Calu3 (cell line): ENCODE measurements at places on chromosomes 11 and 22. TPM values are rescaled to one million over a fixed set of nuclear protein-coding genes. Genes with fewer than 3 reads are reported as not detected.

Gene MPZL3
- total RNA-seq, result 5.9 and 6.9 TPM in 2 replicates

Gene OR10A2
- total RNA-seq, result not detected in 2 replicates

Gene MYOD1
- total RNA-seq, result not detected in 2 replicates

Gene PHRF1
- 42.3 and 43.2 TPM in 2 replicates for total RNA-seq

Gene C11orf91
- total RNA-seq, result 5.8 and 7.6 TPM in 2 replicates

Gene HPX
- 0.45 and 11.0 TPM in 2 replicates for total RNA-seq

Gene SULT4A1
- total RNA-seq, result 7.9 and 9.1 TPM in 2 replicates

GRCh38 chr11:77198440-77198849, 70.4 kb downstream of the MYO7A start:
- peak; percentile 34 for DNase-seq

DNA sequence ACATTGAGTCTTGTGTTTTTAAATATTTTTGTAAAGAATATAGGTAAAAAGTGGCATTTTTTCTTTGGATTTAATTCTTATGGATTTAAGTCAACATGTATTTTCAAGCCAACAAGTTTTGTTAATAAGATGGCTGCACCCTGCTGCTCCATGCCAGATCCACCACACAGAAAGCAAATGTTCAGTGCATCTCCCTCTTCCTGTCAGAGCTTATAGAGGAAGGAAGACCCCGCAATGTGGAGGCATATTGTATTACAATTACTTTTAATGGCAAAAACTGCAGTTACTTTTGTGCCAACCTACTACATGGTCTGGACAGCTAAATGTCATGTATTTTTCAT, 333 bp upstream of the CD3E start:
- DNase-seq, result no peak

- no peak for DNase-seq
These were observed 11.1 kb upstream of the FXYD6 start for GRCh38 chr11:117887431-117888138.

DNA sequence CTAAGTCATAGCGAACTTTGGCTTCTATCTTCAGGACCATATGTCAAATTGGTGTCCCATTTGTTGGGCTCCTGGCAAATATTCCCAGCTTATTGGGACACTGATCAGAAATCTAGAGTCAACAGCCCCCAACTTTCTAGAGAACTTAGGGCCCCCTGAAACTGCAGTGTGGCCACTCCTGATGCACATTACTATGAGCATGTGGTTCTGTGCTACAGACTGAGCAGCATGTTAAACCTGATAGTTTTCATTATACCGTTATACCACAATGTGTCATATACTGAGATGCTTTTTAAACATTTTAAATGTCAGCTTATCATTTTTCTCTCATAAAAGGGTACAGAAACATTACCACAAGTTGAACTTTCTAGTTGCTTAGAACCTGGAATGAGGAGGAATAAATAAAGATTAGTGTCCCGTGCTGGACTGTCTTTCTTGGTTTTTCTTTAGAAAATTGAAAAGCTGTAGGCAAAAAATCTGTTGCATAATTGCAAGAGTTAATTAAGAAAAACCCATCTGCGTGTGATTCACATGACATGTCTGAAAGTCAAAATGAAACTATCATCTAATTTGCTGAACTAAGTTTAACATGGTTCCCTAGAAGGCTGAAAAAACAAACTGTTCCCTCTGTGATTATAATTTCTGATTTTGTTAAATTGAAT, 16.4 kb upstream of the CTSC start:
- DNase-seq, result no peak

- DNase-seq, result no peak
These were observed 51.8 kb upstream of the LMO1 start for GRCh38 chr11:8315463-8315862.

DNA sequence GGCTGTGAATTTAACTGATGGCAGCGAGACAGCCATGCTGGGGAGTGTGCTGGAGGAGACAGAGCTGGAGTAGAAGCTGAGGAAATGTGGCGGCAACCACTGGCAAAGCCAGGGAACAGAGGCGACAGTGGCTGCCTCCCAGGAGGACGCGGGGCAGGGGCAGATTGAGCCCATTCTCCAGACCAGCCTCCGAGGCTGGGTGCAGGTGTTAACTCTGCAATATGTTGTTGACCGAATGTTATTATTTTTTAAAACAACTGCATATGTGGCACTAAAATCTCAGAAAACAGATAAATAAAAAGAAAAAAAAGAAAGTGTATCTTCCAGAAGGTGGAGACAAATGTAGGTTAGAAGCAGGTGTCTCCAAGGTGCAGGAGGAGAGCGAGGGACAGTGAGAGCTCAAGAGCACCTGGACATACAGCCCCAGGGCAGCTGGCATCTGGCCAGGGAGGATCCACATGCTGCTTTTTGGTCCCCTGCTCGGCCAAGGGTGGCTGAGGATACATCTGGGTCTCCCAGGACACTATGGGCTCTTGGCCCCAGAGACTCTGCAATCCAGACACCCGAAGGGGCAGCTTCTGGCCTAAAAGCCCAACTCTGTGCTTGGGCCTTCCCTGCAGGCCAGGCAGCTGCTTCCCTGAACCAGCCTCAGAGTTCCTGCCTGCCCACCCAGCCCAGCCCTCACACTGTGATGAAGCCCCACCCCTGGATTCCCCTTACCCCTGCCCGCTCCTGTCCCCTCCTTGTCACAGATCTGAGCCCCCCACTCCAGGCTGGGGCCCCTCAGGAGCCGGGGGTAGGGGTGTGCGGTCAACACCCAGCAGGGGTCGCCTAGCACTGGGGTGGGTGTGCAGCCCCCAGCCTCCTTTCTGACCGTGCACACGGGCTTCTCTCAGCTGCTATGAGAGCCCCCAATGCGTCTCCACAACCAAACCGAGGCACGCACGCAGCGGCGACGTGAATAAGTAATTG, 12.9 kb downstream of the RTN4R start:
- DNase-seq, result no peak

GRCh38 chr11:29024386-29024785, 916.2 kb downstream of the METTL15 start:
- DNase-seq, result no peak

DNA sequence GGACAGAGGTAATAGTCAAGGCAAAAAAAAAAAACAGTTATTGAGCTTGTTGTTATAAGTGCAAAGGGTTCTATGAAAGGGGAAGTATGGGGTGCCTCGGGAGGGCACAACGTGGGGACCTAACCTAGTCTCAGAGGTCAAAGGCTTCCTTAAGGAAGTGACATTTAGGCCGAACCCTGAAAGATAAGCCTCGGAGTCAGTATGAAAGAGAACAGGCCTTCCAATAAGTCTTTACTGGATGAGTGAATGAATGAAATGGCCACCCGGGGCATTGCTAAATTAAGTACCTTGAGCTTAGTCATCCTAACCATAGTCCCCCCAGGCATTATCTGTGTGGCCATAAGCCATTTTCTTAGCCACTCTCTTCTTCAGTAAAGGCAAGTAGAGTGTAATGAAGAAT, 19.7 kb downstream of the FLI1 start:
- DNase-seq, result no peak

- DNase-seq, result no peak
These were observed 2.9 kb upstream of the SVIP start for GRCh38 chr11:22832315-22833015.

DNA sequence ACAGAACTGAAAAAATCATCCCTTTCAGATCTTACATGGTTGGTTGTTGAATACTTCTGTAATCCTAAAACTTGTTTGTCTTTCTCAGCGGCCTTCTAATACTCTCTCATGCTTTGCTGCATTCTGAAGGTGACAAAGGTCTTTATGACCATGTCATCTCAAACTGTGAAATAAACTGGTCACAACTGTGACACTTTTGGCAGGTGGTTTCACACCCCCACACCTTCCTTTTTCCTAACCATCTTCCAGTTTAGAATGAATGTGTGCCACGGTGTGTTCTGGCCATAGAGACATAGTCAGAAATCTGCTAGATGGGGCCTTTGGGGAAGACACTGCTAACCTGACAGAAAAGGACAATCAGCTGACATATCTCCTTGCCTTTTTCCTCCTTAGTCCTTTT, 14.7 kb upstream of the RFPL3 start:
- no peak for DNase-seq

GRCh38 chr11:63907808-63908530, 9.0 kb downstream of the RCOR2 start:
- DNase-seq, result no peak

- no peak for DNase-seq
These were observed 26.2 kb downstream of the PPFIA1 start for GRCh38 chr11:70296681-70297080.

DNA sequence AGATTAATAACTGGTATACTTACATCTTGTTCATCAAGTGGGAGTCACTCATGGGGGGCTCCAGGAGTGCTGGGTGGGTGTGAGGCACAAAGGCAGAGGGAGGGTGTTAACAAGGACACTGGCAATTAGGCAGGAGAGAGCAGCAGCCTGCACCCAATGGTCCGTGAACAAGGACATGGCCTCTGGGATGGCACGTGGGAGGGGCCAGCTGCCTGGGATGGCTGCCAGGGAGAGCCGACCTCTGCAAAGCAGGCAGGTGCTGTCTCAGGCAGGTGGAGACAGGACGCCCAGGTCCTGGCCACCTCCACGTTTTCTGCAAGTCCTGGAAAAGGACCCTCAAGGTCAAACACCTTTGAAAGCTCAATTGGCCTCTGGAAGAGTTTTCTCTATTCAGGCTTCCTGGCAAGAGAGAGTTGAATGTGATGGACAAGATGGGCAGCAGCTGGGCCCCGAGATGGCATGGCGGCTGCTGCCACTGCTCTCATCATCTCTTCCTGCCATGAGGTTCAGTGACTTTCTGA, 257.1 kb downstream of the BUD13 start:
- no peak for DNase-seq

DNA sequence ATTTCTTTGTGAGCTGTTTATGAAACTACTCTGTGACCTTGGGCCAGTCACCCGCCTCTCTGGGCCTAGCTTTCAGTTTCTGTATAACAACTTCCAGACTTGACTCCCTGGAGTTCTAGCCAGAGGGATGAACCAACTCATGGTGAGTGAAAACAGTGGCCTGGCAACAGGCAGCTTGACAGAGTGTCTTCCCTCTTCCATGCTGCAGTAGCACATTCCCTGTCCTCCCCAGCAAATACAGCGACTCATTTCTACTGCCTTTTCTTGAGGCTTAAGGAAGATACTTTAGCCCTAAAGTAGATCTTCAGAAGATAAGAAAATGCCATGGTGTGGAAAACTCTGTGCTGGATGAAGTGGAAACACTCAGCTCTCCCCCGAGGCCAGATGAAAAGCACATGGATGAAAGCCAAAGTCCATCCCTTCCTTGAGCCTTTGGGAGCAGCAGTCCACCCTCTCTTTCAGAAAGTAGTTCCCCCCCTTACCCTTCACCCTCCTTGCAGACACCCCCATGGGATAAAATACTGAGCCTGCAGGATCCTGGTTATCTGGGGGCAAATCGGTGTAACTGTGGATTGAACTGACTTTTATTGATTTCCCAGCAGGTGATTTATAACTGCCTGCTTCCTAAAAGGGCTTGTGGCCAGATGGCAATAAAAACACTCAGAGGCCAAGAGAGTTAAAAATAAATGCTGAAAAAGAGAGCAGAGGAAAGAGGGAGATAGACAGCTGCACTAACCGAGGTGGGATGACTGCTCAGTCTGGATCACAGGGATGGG, 24.1 kb downstream of the IRAG1 start:
- no peak for DNase-seq
